AG09319 (cell line): ENCODE measurements at places on chromosomes 6 and 20.
A peak's percentile ranks its signal among the peaks of the same experiment; 100 is the strongest.

DNA sequence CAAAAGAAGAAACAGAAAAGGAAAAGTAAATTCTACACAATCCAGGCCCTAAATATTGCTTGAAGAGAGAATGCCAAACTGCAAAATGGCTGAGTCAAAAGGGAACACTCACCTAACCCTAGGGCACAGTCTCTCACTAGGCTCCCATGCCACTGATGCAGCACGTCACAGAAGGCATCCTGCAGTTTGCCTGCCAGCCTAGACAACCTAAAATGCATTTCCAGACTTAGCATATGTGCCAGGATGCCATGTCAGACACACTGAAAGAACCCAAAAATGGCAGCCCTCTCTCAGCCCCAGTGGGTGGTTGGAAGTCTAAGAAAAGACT lies 10.6 kb upstream of the SIRPD start:
- no peak for DNase-seq

GRCh38 chr6:169561665-169562064 lies 140.2 kb downstream of the WDR27 start:
- no peak for DNase-seq

- no peak for DNase-seq
Measured at GRCh38 chr6:144847916-144848315, 562.8 kb downstream of the UTRN start.

- DNase-seq, result no peak
Measured at GRCh38 chr6:169960886-169961611, 209.6 kb downstream of the ERMARD start.

DNA sequence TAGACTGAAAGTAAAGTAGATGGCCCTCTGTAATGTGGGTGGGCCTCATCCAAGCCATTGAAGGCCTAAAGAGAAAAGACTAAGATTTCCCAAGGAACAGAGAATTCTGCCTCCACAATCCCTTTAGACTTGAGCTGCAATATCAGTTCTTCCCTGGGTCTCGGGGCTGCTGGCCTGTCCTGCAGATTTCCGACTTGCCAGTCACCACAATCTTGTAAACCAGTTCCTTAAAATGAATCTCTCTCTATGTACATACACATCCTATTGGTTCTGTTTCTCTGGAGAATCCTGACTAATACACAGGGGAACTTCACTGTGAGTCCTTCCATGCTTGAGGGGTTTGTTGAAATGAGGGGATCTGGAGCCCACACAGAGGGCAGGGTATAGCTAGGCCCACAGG lies 12.9 kb downstream of the CCDC170 start:
- no peak for DNase-seq

GRCh38 chr6:36622901-36623546 lies 28.9 kb downstream of the SRSF3 start:
- DNase-seq, result no peak

GRCh38 chr6:144321839-144322591 lies 36.9 kb downstream of the UTRN start:
- DNase-seq, result peak; percentile 27

- DNase-seq, result no peak
Measured at GRCh38 chr6:136405420-136406029, 115.9 kb upstream of the BCLAF1 start.

DNA sequence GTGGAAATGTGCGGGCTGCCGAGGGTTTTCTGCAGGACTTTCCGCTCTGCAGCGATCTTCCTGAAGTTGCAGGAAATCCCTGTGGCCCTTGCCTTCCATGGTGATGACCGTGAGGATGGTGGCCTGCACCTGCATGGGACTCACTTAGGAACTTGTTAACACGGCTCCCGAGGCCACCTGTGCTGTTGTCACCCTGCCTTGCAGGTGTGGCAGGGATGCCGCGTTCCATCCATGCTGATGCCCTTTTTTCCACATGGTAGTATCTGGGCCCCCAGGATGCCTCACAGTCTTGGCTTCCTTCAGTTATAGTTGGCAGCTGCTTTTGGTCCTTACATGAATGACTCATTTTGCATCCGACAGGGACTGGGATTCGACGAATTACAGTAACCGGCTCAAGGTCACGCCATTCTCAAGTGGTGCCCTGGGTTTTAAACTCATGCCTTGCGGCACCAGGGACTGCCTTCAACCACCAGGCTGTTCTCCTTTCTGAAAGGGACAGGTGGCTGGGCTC lies 37.2 kb downstream of the SYNJ2 start:
- DNase-seq, result no peak

- DNase-seq, result peak; percentile 70
Measured at GRCh38 chr6:42315991-42316970, 98.6 kb upstream of the MRPS10 start.

DNA sequence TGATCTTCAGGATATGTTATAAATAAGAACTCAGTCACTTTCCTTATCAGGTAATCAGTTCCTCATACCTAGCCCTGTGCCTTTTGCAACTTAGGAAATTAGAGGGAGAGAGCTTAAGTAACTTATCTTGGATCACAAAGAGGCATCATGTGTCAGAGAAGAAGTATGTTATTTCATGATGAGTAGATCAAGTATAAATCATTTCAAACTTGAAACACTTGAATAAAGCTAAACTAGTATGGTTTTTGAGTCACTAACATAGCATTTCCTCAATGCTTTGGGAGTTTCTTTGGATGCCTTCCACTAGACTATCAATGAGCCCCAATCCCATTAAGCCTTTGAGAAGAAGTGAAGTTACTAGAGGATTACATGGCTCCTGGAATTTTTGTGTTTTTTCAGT lies 102.6 kb upstream of the TNFAIP3 start:
- DNase-seq, result no peak

DNA sequence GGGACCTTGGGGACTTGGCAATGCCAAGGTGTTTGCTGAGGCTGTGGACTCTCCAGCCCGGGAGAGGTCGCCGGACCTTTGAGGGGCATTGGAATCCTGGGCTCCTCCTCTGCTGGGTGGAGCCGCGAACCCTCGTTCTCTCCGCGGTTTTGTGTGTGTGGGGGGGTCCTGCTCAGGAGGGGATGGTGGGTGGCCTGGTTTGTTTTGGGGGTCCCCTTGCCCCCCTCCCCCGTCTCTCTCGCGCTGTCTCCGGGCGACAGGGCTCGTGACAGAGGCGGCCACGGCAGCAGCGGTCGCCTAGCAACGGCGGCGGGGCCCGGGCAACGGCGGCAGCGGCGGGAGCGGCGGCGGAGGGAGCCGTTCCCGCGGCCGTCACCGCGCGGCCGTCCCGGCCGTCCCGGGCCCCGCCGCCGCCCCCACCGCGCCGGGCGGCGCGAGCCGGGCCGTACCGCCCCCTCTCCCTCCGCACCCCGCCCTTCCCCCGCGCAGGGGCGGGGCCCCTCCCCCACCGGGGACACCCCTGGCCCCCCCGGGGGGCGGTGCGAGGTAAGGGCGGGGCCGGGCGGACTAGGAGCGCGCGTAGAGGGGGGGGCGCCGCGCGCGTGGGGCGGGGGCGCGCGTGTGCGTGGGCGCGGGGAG lies 7.8 kb downstream of the SYNGAP1 start:
- no peak for DNase-seq

DNA sequence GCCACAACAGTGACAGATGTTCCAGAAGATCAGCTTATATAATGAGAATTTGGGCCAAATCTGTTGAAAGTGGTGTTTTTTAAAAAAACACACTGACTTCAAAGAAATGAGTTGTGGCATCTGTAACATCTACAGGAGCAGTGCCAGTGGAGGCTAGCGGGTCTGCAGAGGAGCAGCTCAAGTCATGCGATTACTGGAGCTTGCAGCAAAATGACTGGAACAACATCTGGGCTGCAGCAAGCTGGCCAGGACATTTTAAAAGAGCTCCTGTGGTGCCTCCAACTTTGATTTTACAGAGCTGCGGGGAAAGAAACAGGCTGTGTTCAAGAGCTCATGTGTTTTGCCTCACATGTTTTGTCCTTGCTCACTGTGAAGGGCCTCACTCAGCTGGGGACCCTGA lies 57.2 kb downstream of the TBX18 start:
- DNase-seq, result peak; percentile 14

DNA sequence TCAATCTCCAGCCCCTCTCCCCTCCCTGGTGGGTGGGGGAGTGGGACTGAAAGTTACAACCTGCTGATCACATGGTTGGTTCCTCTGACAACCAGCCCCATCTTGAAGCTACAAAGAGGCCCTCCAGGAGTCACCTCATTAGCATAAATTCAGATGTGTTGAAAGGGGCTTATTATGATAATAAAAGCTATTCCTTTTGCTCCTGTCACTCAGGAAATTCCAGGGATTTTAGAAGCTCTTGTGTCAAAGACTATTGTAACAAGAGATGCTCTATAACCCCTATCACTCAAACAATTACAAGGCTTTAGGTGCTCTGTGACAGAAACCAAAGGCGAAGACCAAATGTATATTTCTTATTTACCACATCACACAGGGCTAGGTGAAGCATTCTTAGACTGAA lies 30.1 kb upstream of the MBOAT1 start:
- DNase-seq, result no peak

DNA sequence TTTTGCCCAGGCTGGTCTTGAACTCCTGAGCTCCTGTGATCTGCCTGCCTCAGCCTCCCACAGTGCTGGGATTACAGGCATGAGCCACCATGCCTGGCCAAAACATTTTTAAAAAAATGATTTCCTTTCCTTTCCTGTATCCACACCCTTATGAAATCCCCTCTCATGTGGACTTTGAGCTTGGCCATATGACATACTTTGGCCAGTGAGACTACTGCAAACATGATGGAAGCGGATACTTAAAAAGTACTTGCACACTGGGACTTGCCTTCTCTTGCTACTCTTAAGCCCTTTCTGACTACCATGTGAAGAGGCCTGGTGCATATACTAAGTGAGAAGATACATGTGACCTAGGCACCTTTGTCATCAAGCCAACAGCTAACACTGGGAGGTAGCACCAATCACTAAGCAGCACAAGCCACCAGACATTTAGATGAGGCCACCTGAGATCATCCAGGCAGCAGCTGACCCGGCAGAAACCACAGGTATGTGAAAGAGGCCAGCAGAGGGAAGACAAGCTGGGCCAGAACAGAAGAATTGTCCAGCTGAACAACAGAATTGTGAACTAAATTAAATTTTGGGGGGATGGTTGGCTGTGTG lies 78.5 kb upstream of the HDAC2 start:
- DNase-seq, result no peak

GRCh38 chr6:157133856-157134255 lies 189.5 kb downstream of the TMEM242 start:
- no peak for DNase-seq

- DNase-seq, result no peak
Measured at GRCh38 chr20:34175079-34175478, 63.0 kb upstream of the EIF2S2 start.

GRCh38 chr20:63973160-63973479 lies 3.4 kb upstream of the ZNF512B start:
- DNase-seq, result no peak

- no peak for DNase-seq
Measured at GRCh38 chr20:23092384-23092756, 6.2 kb upstream of the CD93 start.

GRCh38 chr6:14379568-14379967 lies 262.0 kb downstream of the CD83 start:
- DNase-seq, result no peak

- no peak for DNase-seq
Measured at GRCh38 chr20:48178633-48179032, 393.4 kb upstream of the SULF2 start.

DNA sequence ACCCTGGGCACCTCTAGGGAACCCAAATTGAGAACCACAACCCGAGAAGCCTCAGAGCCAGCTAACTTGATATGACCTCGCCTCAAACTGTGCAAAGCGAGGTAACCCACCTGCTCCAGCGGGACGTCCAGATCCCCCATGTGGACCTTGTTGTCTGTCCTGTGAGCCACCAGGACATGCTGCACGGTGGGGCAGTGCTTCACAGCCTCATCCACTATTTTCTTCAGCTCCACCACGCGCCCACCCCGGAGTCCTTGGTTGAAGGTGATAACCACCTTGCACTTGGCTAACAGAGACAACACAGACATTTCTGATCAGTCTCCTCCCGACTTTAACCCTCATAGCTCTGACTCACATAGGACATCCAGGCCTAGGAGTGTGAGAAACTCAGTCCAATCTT lies 30.8 kb upstream of the APMAP start:
- no peak for DNase-seq

GRCh38 chr6:87334683-87335082 lies 5.6 kb upstream of the GJB7 start:
- DNase-seq, result no peak

GRCh38 chr6:11364971-11365397 lies 132.5 kb upstream of the NEDD9 start:
- DNase-seq, result no peak

DNA sequence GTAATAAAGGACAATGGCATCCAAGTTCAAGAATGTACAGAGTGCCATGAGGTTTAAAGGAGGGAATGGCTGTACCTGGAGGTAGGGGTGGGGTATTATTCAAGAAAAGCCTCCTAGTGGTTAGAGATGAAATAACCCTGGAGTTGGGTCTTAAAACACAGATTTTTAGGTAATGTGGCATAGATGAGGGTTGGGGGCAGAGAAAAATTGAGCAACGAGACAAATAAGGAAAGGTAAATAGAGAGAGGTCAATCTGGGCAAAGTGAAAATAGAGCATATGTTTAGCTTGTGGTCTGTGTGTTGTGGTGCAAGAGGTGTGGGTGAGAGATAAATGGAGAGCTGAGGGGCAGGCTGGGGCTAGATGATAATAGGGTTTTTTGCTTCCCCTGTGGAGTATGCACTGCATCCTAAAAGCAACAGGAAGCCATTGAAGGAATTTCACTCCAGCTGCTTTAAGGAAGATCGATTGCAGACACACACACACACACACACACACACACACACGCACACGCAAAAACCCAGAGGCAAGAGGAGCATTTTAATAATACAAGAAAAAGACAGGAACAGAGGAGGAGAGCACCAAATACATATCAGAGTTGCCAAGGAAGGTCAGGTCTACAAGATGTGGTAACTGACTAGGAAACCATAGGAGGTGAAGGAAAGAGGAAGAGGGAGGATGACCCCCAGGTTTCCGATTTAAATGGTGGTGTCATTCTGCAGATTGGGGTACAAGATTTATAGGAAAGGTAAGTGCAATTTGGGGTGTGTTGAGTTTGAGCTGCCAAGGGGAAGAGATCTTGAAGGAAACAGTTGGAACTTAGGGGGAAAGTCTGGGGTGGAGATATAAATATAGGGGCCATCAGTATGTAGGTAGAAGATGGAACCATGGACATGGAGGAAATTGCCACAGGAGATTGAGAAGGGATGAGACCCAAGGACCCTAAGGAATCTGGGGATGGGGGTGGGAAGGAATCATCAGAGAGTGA lies 31.3 kb upstream of the ADGRF1 start:
- DNase-seq, result no peak

- no peak for DNase-seq
Measured at GRCh38 chr6:154898821-154899220, 96.3 kb upstream of the TIAM2 start.

DNA sequence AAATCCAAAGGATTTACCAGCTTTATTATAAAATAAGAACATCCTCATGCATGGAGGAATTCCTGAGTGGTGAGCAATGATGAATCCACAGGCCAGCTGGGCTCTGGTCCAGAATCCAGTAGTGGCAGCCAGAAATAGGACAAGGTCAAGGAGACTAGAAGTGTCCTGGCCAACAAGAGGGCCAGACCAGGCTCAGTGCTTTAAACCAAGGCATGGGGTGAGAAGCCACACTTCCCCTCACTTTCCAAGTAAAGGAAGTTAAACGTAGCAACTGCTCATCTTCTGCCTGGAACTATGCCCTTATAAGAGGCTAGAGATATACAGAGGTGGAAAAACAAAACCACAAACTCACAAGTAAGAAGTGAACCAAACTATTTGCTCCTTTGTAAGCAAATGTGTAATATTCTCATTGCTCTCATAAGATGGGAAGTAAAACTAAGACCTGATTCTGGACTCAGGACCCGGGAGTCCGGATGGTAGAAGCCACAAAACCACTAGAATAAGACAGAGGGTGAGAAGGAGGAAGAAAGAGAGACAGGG lies 253.2 kb downstream of the UST start:
- peak; percentile 25 for DNase-seq
